Small intestine (tissue), 16 donors: ENCODE measurements at places on chromosomes 7 and 10.

GRCh38 chr7:1754345-1754908 lies 84.3 kb downstream of the ELFN1 start:
- no peak for DNase-seq

GRCh38 chr7:8176370-8177081 lies 85.4 kb downstream of the ICA1 start:
- no peak for DNase-seq

DNA sequence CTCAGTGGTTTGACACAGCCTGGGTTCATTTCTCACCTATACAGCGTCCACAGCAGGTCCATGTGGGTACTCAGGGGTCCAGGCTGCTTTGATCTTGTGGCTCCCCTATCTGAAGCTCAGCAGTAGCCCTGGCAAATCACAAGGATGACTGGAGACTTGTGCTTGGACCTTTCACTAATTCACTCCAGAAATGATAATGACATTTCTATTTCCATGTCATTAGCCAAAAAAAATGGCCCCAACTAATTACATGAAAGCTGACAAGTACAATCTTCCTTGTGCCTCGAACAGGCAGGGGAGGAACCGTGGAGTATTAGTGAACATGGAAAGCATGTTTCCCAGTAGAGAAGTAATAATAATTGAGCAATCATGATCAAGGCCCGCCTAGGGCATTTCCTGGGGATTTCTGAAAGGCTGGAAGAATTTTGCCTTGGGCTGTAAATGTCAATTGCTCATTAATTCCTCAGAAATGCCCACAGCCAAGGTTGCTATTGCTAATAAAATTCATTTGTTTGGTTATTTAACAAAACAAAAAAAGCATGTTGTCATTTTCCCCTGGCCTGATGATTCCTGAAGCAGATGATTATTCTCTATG lies 586.1 kb downstream of the SDK1 start:
- no peak for DNase-seq

GRCh38 chr7:83850941-83851340 lies 202.0 kb upstream of the SEMA3E start:
- DNase-seq = no peak

GRCh38 chr7:99090771-99091542 lies 53.0 kb downstream of the SMURF1 start:
- DNase-seq = no peak

GRCh38 chr7:125605241-125605640 lies 675.6 kb upstream of the POT1 start:
- no peak for DNase-seq

DNA sequence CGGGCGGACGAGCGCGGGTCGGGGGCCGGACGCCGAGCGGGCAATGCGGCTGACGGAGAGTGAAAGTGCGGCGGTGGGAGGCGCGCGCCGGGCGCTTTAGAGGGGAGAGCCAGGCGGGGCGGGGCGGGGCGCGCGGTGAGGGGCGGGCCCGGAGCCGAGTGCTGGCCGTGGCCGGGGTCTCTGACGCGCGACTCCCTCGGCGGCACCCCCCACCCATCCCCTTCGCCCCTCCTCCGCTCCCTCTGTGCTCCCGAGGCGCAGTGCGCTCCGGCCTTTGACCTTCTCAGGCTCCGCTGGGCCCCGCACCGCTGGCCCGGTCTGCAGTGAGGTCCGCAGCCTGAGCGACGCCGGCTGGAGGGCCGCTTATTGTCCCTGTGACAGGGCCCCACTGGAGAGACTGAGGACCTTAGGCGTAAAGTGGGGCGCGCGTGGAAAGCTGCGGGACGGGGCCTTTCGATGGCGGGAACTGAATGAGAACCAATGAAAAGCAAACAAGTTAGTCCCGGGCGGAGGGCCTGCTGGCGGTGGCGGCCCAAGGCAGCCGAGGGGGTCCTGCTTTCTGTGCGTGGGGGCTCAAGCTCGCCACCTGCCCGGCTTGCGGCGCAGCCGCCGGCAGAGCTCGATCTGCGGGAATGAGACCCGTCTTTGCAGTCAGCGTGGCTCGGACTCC lies at the start of gene CXCL12:
CXCL12 (minus strand) TSS at position 72 of the 670 bp plus-strand sequence. CDS start 92 bp downstream, outside the sequence.
- DNase-seq = no peak

GRCh38 chr10:4333459-4333894 lies 492.5 kb upstream of the AKR1E2 start:
- DNase-seq = no peak

GRCh38 chr7:151597541-151598444 lies 78.1 kb upstream of the RHEB start:
- DNase-seq = no peak

DNA sequence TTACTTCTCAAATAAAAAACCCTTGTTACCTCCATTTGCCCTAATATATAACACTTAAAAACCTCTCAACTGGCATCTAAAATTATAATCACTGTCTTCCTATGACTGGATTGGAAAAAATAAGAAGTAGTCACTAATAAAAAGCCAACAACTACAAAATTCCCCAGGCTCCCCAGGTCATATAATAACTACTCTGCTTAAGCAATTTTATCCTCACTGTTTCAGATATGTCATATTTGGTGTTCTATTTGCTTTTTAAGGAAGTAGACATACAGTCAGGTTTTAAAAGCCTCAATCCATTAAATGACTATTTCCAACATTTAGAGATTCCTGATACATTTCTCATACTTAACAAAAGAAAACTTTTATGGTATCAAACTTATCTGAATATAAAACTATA lies 2.4 kb downstream of the H2AZ2 start:
- DNase-seq = no peak

DNA sequence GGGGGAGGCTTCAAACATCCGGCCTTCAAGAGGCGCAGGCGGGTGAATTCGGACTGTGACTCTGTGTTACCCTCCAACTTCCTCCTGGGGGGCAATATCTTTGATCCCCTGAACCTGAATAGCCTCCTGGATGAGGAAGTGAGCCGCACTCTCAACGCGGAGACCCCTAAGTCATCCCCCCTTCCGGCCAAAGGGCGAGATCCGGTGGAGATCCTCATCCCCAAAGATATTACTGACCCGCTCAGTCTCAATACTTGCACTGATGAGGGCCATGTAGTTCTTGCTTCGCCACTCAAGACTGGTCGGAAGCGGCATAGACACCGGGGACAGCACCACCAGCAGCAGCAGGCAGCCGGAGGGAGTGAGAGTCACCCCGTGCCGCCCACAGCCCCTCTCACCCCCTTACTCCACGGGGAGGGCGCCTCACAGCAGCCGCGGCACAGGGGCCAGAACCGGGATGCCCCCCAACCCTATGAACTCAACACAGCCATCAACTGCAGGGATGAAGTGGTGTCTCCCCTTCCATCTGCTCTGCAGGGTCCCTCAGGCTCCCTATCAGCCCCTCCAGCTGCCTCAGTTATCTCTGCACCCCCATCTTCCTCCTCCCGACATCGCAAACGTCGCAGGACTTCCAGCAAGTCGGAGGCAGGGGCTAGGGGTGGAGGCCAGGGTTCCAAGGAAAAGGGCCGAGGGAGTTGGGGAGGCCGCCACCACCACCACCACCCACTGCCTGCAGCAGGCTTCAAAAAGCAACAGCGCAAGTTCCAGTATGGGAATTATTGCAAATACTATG lies 1.1 kb downstream of the MEPCE start:
- peak; percentile 55 for DNase-seq

- no peak for DNase-seq
Measured at GRCh38 chr7:65953890-65954450, 28.0 kb downstream of the GUSB start.

- no peak for DNase-seq
Measured at GRCh38 chr10:86569335-86569734, 47.7 kb upstream of the WAPL start.

- DNase-seq = no peak
Measured at GRCh38 chr7:157425761-157426160, 89.0 kb downstream of the DNAJB6 start.

DNA sequence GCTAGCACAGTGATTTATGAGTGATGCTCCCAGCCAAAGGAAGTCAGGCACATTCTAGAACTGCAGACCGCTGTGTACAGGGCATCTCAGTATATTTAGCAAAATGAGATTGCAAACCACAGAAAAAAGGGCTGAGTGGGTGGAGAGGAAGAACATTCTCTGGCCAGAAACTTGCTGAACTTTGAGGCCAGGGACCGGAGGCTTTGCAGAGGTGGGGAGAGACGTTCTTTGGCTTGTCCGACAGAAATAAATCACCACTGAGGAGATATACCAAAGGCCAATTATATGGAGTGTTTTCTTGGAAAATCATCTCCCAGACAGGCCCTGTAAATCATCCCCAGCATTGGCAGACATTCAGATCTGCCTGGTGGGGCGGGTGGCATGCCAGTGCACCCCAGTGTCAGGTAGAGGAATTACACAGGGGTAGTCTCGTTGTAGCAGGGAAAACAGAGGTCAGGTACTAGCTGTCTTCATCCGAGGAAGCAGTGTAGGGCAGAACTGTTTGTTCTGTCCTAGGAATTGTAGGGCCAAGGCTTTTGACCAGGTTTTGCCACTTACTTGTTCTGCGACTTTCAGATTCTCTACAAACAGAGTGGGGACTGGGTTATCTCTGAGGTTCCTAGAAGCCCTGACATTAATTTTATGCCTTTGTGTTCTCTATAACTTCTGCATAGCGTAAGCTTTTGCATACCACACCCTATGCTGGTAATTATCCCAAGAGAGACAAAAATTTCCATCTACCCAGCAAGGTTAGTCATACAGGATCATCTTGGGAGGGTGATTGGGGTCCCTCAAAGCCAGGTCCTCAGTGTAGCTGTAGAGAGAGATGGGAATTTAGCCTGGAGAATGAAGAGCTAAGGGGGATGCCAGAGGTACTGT lies 655.6 kb downstream of the LRMDA start:
- peak; percentile 84 for DNase-seq

DNA sequence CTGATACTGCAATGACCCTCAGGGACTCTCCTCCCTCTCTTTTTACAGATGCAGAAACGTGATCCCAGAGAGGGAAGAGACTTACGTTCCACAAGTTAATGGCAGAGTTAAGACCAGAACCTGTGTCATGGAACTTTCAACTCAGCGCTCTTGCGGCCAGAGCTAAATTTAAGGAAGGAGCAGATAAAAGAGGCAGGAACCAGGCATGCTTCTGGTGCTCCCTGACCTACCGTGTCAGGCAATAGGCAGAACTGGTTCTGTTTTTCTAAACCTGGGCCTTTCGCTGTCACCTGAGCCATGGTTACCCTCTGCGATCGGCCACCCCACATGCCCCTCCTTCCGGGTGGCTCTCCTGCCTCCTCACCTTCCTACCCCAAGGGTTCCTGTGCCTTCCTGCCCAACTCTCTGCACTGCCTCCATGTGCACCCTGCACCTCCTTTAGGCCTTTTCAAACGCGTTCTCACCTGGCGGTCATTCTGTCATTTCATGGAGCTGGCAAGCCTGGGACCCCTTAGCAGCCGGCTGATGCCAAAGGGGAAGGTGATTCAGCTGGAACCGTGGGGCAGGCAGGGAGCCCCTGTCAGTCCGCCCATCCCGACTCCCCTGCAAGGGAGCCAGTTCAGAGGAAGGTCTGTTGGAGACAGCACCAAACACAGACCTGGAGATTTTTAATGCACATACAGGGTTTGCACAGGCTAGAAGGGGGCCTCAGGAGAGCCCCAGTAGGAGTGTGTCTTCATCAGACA lies 7.7 kb upstream of the GBX1 start:
- no peak for DNase-seq

GRCh38 chr10:74039561-74040145 lies 41.7 kb downstream of the VCL start:
- DNase-seq = no peak

- DNase-seq = no peak
Measured at GRCh38 chr10:63346015-63346441, 119.7 kb downstream of the JMJD1C start.

DNA sequence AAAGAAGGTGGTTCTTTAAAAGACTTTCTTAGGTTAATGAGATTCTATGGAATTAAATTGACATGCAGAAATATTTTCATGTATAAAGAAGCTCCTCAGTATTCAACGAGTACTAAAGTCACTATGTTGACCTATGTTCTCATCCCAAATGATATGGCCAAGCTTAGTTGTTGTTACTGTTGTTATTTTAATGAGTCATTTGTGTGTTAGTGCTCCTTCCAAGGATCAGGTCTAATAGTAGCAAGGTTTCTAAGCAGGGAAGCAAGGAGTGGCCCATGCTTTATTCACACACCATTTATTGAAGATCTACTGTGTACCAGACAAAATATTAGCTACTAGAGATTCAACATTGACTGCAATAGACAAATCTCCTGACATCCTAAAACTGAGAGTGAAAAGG lies 41.9 kb downstream of the LRRN3 start:
- no peak for DNase-seq

DNA sequence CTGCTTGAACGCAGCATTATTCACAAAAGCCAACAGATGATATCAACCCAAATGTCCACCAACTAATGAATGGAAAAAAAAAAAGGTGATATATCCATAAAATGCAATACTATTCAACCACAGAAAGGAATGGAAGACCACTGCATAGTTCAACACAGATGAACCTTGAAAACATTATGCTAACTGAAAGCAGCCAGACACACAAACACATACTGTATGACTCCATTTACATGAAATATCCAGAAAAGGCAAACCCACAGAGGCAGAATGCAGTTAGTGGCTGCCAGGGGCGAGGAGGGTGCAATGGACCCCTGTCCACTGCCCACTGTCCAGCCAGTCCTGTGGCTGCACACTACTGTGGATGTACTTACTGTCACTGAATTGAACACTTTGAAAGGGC lies 36.6 kb downstream of the KIAA1549 start:
- DNase-seq = no peak

DNA sequence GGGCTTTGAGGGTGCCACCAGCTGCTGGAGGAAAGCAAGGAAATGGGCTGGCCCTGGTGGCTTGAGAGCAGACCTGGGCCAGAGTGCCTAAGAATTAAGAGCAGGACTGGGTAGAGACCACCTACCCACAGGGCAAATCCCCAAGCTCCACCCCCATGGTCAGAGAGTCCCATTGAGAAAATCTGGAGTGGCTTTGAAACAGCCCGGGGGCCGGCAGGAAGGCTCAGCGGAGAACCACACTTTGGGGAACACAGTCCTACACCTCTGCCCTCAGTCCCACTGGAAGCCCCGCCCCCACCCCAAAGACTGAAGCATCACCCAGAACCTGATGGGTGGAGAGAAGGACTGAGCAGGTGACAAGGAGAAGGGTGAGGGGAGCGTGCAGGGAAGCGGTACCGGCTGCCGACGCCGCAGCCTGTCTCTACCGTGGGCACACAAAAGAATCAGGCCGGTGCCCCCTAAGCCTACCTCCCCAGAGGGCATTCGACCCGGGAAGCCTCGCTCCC lies 3.6 kb downstream of the SMARCD3 start:
- DNase-seq = no peak

GRCh38 chr10:34504534-34504933 lies 310.6 kb downstream of the PARD3 start:
- peak; percentile 34 for DNase-seq

GRCh38 chr10:5047912-5048628 lies 44.4 kb upstream of the AKR1C2 start:
- DNase-seq = no peak

GRCh38 chr10:11156480-11156879 lies 138.8 kb downstream of the CELF2 start:
- DNase-seq = no peak

GRCh38 chr10:33244354-33244967 lies 90.0 kb downstream of the NRP1 start:
- no peak for DNase-seq
